ENCODE measurements at places on chromosomes 5 and 9.

DNA sequence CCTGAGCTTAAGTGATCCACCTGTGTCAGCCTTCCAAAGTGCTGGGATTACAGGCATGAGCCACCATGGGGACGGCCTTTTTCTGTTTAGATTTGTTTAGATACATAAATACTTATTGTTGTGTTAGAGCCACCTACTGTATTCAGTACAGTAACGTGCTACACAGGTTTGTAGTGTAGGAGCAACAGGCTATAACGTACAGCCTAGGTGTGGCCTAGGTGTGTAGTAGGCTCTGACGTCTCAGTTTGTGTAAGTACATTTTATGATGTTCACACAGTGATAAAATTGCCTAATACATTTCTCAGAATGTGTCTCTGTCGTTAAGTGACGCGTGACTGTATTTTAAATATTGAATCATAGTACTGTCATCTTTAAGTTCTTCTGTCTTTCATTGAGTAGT, 84.1 kb downstream of the MELK start:
- no peak for DNase-seq

DNA sequence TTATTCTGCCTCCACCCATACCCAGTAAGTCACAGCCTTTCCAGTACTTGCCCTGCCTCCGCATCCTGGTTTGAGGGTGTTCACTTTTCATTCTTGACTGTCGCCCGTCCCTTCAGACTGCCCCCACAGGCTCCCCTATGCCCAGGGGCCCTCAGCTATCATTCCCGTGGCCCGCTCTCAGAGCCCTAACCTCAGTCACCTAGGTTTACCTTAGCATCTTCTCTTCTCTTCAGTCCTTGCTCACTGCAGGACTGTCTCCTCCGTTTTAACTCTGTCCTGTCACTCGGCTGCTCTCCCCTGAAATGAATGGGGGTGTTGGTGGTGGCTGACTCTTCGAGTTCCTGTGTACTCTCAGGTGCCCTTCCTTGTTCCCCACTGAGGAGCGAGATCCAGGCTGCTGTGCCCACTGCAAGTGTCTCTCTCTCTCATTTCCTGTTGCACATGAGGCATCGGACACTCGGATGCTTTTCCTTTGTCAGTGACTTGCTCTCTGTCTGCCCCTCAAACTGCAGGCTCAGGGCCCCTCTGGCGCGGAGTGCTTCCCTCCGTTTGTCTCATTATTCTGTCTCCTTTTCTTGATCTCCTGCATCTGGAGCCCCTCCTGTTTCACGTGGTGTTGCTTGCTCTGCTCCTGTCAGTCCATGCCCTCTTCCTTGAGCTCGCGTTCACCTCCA, 89.8 kb downstream of the CACNA1B start:
- no peak for DNase-seq

GRCh38 chr9:130660326-130660682, 4.1 kb upstream of the PRDM12 start:
- no peak for DNase-seq

DNA sequence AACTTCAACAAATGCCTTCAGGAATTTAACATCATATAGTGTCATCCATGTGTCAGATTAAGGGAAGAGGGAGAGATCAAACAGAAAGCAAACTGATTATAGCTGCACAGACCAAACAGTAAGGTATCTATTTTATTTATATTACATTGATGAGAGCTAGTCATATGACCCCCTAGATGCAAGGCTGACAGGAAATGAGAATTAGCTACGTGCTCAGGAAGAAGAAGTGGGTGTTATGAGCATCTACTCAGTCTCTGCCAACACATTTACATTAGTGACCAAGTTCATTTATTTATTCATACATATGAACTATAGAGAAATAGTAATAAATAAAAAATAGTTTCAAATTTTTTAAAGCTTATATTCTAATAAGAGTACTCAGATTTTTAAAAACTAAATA, 787.3 kb downstream of the KCTD16 start:
- no peak for DNase-seq

DNA sequence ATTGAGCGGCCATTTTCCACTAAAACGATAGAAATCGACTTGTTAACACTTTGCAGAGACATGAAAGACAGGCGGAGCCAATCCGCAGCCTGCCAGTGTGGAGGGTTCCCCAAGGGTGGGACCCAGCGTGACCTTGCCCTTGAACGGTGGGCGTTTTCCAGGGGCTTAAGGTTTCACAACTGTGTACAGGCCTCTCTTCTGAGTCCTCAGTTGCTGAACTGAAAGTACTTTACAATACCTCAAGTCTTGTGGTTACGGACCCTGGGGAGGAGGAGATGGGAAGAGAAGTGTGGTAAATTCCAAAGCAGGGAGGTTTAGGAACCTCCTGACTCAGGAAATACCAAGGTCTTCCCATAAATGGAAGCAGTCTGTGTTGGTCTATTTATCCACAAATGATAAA, 68.2 kb upstream of the CKMT2 start:
- no peak for DNase-seq

GRCh38 chr5:40483316-40483715, 196.4 kb upstream of the PTGER4 start:
- DNase-seq, result no peak

- no peak for DNase-seq
Measured at GRCh38 chr5:154134499-154134898, 56.0 kb upstream of the GALNT10 start.

DNA sequence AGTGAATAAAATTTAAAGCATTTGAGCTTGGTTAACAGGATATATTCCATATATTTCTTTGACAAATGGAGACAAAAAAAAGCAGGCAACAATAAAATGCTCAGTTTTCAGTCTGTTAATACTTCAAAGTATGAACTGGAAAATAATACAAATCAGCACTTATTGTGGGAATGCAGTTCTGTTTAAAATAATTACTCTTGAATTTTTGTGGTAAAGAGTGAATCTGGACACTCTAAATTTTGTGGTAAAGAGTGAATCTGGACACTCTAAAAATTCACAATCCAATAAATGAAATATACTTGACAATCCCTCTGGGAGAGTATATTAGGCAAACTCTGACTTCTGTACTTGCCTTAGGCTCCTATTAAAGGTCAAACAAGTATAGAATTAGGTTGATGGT, 141.9 kb upstream of the RASA1 start:
- DNase-seq, result no peak

GRCh38 chr5:101160002-101160401, 256.9 kb upstream of the ST8SIA4 start:
- DNase-seq, result no peak

DNA sequence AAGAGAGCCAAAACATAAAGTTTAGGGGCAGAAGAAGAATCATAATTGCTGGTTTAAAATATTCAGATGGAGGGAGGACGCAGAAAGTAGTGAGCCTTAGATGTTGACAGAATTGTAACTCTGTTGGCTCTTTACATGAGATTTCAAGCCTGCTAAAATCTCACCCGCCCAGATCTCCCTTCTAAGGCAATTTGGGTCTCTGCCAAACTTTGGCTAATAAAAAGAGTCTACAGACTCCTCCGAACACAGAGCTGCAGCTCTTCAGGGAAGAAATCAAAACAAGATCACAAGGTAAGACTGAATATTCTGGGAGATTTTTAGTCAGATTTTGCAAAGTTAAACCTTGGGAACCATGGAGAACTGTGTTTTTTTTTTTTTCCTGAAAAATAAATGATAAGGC, at the start of gene IL33:
IL33 (plus strand) TSS at position 246 of the 400 bp plus-strand sequence. CDS start 25,888 bp downstream, outside the sequence.
- DNase-seq, result no peak

DNA sequence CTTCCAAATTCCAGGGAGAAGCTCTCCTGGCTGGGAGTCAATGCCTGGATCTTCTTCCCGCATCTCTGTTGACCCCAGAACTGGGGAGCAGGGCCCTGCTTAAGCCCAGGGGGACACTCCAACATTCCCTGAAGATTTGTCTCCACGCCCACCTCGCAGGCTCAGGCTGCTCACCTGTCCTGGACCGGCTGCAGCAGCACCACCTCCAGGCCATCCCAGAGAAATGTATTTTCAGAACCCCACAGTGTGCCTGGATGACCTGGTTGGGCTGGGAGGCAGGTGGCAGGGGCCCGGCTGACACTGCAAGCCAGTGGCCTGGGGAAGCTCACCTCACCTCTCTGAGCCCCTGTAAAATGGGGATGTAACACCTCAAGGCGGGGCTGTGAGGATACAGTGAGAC, 27.1 kb upstream of the ZBTB43 start:
- DNase-seq, result no peak

- no peak for DNase-seq
Measured at GRCh38 chr9:91572044-91572443, 148.4 kb upstream of the NFIL3 start.

DNA sequence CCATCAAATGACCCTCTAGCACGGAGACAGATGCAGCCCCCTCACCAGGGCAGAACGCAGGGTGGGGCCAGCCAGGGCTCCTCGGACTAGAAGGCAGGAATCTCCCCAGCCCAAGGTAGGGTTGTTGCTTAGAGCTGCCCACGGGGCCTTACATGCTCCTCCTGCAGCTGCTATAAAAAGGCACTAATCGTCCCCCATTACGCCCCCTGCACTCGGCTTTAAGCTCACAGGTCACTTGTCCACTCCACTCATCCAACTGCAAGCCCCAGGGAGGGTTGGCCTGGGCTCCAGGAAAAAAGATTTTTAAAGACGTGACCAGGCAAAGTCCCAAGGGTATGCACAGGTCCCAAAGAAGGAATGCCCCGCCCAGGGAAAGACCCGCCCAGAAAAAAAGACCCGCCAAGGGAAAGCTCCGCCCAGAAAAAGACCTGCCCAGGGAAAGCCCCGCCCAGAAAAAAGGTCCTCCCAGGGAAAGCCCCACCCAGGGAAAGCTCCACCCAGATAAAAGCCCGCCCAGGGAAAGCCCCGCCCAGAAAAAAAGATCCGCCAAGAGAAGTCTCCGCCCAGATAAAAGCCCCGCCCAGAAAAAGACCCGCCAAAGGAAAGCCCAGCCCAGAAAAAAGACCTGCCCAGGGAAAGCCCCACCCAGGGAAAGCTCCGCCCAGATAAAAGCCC, 11.1 kb downstream of the GRIN1 start:
- no peak for DNase-seq

- DNase-seq, result no peak
Measured at GRCh38 chr9:136361047-136361753, 2.3 kb downstream of the DNLZ start.

- no peak for DNase-seq
Measured at GRCh38 chr5:93850311-93850710, 108.9 kb upstream of the POU5F2 start.

DNA sequence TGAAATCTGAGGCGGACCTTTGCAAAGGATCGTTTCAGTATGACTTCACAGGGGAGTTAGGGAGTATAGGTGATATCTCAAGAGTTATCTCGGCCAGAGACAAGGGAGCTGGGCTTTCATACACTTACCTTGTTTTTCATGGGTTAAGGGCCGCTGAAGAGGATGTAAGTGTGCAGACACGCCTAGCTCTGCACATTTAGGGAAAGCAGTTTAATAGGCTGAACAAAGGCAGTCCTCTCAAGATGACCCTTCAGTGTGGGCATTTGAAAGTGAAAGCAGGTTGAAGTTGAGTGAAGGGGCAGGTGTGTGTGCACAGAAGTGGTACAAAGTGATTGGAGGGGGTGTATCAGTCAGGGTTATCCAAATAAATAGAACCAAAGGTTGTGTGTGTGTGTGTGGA, 33.1 kb upstream of the PRXL2C start:
- DNase-seq, result no peak

- no peak for DNase-seq
Measured at GRCh38 chr9:31272456-31273295, 1111.8 kb upstream of the ACO1 start.

DNA sequence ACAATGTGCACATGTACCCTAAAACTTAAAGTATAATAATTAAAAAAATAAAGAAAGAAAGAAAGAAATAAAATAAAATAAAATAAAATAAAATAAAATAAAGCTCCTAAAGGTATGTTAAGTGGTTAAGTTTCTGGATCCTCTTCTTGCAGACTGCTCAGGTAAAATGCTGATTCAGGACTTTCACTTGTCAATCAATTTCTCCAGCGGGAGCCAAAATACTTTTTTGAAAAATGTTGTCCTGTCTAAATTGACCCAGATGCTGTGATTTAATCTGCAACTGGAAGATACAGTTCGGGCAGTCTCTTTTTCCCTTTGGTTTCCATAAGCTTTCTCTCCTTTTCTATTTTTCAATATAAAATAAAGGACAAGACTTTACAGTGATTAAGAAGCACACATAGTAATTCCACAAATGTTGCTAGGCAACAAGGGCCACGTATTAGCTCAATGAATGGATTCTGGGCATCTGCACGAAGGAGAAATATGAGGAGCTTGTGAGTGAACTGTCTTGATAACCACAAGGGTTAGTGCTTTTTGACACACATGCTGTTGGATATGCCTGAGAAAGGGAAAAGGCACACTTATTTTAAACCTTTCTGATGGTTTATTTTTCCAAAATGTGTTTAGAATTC, 38.6 kb downstream of the HTR4 start:
- no peak for DNase-seq

GRCh38 chr9:37284636-37285035, 137.9 kb upstream of the GRHPR start:
- no peak for DNase-seq

- no peak for DNase-seq
Measured at GRCh38 chr9:3006851-3007250, 163.0 kb upstream of the PUM3 start.

GRCh38 chr9:126893079-126893478, 21.5 kb upstream of the RALGPS1 start:
- no peak for DNase-seq

DNA sequence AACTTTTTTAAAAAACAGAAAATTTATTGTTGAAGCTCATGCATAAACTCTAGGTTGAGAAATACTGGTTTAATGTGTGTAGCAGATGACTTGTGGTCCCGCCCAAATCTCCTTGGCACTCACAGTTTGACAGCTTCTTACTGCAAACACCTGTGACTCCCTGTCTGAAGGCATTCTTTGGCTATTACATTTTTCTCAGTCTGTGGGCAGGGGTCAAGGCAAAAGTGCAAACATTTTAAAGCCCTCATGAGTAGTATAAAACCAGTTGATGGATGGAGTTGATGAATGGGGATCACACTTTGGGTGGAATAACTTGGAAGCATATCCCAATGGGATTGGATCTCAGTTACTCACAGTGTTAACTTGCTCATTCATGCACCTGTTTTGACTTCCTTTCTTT, 1007.0 kb upstream of the NUDT12 start:
- no peak for DNase-seq

GRCh38 chr5:139394123-139394653, 716 bp downstream of the PROB1 start:
- DNase-seq, result no peak

- DNase-seq, result no peak
Measured at GRCh38 chr5:17910318-17910717, 276.1 kb downstream of the TAF11L14 start.

GRCh38 chr5:52859628-52860027, 71.9 kb downstream of the ITGA1 start:
- DNase-seq, result no peak
